SIG-M5 (cell line): ENCODE measurements at places on chromosomes 13 and 19.

DNA sequence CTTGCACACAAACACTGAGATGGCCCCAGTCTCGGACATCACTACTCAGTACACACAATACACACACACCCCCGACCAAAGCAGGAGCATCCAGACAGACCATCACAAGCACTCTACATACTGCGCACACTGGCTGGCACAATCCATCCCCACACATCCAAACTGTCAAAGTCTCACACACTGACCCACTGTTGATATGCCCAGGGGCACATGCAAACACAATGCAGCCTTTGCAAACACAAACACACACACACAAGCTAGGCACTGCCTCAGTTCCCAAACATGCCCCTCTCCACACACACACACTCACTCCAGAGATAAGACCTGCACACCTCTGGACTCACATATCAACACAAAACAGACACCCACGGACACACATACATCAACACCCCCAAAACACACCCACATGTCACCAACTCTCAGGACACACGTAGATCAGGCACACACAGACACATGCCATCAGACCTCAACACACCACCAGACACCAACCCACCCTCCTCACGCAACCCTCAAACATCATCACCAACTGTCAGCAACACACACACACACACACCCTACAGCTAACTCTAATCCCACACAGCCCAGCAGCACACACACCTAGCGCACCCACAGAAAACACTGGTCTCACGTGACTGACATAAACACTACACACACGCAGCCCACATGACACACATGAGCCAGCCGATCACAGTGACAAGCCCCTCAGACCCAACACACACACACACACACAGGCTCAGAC lies 1.9 kb downstream of the BBC3 start:
- no peak for DNase-seq

- no peak for DNase-seq
These were observed 9.5 kb downstream of the PRR36 start for GRCh38 chr19:7864690-7865074.

DNA sequence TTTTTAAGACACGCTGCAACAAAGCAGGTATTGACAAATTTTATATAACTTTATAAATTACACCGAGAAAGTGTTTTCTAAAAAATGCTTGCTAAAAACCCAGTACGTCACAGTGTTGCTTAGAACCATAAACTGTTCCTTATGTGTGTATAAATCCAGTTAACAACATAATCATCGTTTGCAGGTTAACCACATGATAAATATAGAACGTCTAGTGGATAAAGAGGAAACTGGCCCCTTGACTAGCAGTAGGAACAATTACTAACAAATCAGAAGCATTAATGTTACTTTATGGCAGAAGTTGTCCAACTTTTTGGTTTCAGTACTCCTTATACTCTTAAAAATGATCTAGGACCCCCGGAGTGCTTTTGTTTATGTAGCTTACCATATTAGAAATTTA lies 1.2 kb downstream of the BRCA2 start:
- DNase-seq: peak; percentile 57

DNA sequence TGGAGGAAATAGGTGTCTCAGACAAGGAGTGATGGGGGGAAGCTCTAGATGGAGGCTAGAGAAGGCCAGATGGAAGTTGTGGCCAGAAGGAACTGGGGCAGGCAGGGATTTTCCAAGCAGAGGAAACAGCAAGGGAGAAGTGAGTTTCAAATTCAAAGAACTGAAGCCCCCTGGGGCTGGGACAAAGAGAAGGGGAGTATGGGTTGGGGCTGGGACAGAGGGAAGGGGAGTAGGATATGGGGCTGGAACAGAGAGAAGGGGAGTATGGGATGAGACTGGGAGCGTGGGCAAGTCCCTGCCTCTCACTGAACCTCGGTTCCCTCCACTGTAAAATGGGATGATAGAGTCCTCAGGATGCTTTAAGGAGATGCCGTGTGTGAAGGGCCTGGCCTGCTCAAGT lies 1.9 kb upstream of the GTF2F1 start:
- no peak for DNase-seq

GRCh38 chr19:49157445-49158224 lies at the start of gene TRPM4:
Gene TRPM4 (plus strand): TSS chr19:49157792. CDS start chr19:49157867, 75 bp downstream.
- DNase-seq: no peak

GRCh38 chr13:36385489-36385888 lies 39.3 kb upstream of the SPART start:
- no peak for DNase-seq

- no peak for DNase-seq
These were observed 254.8 kb downstream of the DCT start for GRCh38 chr13:94224670-94225069.

DNA sequence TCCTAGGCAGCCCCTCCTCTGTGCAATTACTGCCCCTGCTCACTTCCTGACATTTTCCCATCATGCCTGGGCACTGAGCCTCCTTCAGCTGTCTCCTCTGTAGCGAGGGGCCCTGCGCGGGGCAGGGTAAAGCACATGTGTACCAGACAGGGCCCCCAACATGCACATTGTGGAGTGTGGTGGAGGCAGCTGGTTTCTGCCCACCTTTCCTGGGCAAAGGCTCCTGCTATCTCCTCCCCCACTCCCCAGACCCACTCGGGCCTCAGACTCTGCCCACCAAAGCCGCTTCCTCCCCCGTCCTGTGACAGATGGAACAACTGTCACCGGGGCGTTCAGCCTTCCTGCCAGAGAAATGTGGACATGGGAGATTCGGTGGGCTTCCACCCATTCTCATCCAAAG lies 2.9 kb upstream of the KPTN start:
- DNase-seq: no peak

DNA sequence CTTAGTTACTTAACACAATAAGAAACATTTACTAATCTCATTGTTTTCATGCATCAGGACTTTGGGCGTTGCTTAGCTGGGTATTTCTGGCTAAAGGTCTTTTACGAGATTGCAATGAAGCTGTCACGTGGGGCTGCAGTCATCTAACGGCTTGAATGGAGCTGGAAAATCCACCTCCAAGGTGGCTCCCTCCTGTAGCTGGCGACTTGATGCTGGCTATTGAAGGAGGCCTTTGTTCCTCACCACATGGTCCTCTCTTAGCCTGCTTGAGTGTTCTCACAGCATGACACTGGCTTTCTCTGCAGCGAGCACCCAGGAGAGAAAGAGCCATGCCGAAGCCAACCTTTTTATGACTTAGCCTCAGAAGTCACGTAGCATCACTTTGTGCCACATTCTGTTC lies 92.0 kb downstream of the NHLRC3 start:
- no peak for DNase-seq

DNA sequence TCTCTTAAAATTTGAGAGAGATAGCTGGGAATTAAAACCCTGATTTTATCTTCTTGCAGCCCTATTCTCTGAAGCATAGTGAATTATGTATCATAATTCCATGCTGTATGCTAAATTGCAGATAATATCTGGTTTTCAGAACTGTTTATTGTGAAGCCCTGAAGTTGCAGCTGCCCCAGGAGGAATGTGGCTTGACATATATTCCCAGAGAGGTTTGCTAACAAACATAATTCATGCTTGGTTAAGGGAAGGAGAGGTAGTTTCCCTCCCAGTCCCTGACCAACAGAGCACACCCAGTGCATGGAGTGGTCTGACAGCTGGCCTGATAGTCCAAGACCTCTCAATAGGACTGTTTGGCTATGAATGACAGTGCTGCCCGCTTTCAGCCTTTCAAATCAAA lies 500.6 kb upstream of the MIR17HG start:
- DNase-seq: no peak

DNA sequence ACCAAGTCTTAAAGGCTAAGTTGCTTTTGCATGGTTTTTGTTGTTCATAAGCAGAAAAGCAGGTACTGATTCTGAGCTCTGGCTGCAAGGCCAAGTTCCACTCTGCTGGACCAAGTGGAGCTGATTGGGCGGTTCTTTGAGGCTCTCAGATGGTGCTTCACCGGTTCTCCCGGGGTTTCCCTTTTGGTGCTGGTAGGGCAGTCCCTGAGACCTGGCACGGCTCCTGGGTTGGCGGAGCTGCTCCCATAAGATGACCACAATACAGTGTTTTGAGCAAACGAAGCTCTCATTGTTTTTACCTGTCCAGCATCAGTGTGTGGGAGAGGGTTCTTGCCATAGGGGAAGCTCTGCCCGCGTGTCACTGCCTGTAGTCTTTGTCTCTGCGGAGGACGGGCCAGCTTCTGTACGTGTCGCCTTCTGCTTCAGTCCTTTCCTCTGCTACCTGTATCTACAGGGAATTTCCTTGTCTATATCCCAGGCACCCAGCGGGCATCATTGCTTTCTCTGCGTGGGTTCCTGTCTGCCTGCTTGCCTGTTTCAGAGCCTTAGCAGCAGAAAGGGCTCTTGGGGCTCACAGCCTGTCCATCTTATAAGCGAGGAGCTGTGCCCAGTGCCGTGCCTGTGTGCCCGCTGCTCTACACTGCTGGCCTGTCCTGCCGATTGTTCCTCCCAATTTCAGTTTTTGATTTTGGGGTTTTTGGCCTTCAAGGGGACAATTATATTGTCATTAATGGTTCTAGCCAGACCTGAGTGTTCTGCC lies 2.3 kb downstream of the U2AF2 start:
- DNase-seq: no peak

DNA sequence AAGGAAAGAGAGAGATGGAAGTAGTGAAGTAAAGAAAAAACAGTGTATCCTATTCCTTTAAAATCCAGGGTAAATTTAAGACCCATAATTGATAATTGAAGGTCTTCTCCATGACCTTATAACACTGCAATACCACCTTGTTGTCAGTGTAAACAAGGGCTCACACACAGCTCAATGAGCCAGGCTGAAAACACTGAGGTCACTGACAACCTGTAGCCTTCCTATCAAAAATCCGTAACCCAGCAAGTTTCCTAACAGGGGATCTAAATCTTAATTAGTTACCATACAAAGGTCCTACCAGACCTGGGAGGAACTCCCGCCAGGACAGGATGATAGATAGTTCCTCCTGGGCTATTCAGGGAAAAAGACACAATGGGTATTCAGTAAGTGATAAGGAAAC lies 1677.1 kb downstream of the OLFM4 start:
- DNase-seq: no peak

GRCh38 chr19:54436031-54436523 lies 12.9 kb upstream of the LENG8 start:
- DNase-seq: no peak

DNA sequence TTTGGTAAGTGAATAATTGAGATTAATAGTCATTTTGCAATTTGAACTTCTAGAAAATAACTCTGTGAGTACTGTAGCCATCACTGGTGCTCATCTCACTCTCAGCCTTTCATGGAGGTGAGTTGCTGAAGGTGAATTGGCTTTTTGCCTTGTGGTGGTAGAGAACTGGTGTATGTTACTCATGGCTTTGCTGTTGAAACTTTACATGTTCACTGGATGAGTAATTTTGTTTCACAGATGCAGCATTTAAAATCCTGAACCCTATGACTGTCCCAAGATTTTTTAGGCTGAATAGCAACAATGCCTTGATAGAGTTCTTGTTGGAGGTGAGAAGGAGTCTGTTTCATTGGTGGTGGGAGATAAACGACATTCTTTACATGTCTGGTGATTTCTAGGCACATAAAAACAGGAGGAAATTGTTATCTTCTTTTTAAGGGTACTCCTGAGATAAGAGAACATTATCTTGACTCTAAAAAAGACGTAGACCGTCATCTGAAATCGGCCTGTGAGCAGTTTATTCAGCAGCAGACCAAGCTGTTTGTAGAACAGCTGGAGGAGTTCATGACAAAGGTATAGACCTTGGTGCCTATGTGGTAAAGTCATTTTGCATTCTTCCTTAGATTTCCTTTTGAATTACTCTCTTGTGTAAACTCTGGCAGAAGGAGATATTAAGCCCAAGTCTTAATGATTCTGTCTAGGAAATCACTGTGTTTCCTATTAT lies 53.9 kb downstream of the COG3 start:
- no peak for DNase-seq

DNA sequence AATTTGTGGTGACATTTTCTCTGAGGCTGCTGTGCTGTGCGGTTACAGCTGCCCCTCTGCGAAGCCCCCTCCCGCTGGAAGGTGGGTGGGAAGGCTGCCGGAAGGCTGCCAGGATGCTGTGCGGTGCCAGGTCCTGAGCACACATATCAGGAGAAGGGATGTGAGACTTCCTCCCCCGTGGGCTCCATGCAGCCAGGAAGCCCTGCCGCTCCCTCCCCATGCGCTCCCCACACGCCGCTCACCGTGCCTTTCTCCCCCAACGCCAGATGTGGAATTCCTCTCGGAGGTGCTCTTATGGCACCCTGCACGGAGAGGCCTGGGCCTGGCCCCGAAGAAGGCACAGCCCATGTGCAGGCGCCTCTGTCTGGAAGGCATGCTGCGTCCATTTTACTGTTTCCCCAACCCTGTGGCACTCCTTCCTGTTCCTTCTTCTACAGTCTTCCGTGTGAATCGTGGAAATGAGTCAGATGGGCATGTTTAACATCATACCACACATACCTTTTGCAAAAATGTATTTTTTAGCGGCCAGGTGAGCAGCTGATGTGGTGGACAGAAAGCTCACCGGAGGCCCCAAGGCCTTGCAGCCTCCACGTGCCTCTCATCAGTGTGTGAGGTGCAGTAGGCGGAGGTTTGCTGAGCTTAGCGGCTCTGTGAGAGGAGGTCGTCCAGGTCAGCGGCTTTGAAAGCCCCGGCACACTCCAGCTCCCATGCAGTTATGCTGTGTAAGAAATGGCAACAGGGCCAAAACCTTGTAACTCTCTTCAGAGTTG lies 88.0 kb downstream of the ATP11A start:
- DNase-seq: no peak

DNA sequence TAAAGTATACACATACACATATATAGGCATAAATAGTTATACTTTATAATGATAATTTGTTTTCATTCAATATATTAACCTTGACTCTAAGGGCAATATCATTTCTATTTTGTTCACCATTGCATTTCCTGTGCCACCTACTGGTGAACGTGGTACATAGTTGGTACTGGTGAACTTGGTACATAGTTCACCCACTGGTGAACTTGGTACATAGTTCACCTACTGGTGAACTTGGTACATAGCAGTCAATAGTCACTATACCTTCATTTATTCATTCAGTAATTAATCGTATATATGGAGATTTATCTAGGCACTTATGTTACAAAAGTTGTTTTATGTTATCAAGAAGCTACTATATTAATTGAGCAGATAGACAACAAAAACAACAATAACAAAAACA lies 172.6 kb upstream of the ATXN8OS start:
- no peak for DNase-seq

GRCh38 chr13:44308352-44308751 lies 65.3 kb upstream of the SERP2 start:
- no peak for DNase-seq

- no peak for DNase-seq
These were observed 771.4 kb downstream of the OLFM4 start for GRCh38 chr13:53800011-53800410.

- no peak for DNase-seq
These were observed 1.1 kb downstream of the ZNF792 start for GRCh38 chr19:34962687-34963572.

DNA sequence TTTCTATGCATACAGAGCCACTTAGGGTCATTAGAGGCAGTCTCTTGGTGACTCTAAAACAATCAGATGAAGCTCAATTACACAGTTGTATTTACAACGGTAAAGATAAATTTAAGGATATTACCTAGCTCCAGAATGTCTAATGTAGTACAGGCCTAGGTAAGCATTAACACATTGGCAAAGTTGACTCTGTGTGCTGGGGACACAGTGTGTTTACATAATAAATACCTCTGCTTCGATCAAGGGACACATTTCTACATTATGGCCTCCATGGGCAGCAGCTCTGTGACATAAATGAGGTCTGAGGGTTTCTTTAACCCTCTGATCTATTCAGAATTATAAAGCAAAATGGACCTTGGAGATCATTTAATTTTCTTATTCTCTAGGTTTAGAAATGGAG lies 74.7 kb downstream of the SERP2 start:
- no peak for DNase-seq
